ENCODE measurements at places on chromosomes 2 and 18.

- no peak for DNase-seq
Observed at GRCh38 chr2:38185012-38185491, 109.1 kb upstream of the CYP1B1 start.

- DNase-seq, result no peak
Observed at GRCh38 chr18:42641996-42642395, 473.5 kb downstream of the RIT2 start.

- DNase-seq, result no peak
Observed at GRCh38 chr18:68705119-68705518, 9.8 kb downstream of the TMX3 start.

GRCh38 chr18:76824754-76825153 is 2.4 kb downstream of the ZNF236 start:
- DNase-seq, result no peak

- no peak for DNase-seq
Observed at GRCh38 chr18:66329716-66330115, 274.2 kb downstream of the CDH19 start.

DNA sequence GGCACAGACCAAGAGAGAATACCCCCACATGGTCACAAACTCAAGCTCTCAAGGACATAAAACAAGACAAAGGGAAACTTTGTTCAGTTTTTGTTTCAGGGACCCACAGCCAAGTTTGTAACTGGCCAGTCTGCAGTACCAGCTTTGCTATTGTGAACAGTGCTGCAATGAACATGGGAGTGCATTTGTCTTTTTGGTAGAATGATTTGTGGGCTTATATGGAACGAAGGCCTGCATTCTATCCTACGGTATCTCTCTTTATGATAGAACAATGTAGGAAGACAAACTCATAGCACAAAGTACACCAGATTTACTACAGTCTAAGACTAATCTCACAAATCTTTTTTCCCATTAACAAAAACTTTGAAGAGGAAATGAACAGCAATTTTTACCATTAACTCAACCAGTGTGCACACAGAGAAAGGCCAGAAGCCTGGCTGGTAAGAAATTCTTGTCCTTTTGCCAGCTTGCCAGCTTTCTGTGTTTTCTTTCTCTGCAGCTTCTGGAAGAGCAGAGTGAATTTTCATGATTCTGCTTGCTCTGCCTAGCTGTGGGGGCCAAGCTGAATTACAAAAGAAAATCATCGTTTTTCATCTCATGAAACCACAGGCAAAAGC is 37.1 kb upstream of the FEZ2 start:
- no peak for DNase-seq

GRCh38 chr2:74703373-74703772 is 49.3 kb downstream of the SEMA4F start:
- DNase-seq, result no peak

GRCh38 chr2:235556901-235557300 is 63.1 kb downstream of the AGAP1 start:
- no peak for DNase-seq

DNA sequence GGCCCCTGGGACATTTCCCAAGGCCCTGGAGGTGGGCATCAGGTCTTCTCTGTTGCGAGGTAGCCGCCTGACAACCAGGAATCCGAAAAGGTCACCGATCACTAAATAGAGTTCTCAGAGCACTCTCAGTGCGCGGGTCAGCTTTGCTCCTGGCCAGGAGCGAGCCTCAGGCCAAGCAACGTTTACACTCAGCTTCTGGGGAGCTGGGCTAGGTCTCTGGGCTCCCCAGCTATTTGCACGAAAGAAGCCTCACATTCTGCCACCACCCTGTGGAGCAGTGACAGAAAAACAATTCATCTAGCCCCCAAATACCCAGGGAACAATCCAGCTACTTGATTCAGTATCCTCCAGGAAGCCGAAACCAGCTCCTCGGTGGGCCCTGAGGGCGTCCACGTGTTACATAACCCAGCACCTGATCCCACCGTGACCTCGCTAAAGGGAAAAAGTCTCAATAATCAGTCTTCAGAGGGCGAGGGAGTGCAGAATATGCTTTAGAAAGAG is 3.3 kb downstream of the SH3BP4 start:
- peak; percentile 49 for DNase-seq

Data from NCI-H2081 (cell line).